ENCODE measurements at places on chromosomes 12 and 14. TPM values are rescaled to one million over a fixed set of nuclear protein-coding genes. Genes with fewer than 3 reads are reported as not detected.

The KLRF1 gene
- total RNA-seq, result not detected

The NPFF gene
- total RNA-seq, result not detected

The KRT2 gene
- total RNA-seq, result 0.23 TPM

The INSM2 gene
- 0.07 TPM for total RNA-seq

The TAS2R9 gene
- not detected for total RNA-seq

The DNAJC22 gene
- 12.9 TPM for total RNA-seq

The ANG gene
- total RNA-seq, result 6.6 TPM

The PA2G4 gene
- 406 TPM for total RNA-seq

The CCDC184 gene
- not detected for total RNA-seq

The STON2 gene
- 12.3 TPM for total RNA-seq

The DHRS4L2 gene
- 26.7 TPM for total RNA-seq

The LAG3 gene
- total RNA-seq, result 0.40 TPM

The DPPA3 gene
- not detected for total RNA-seq

The PYGL gene
- total RNA-seq, result 174 TPM

The C12orf50 gene
- not detected for total RNA-seq

The HOTAIR gene
- total RNA-seq, result 3.5 TPM

The SLC7A7 gene
- not detected for total RNA-seq

The LRIG3 gene
- total RNA-seq, result 10.8 TPM

The TPH2 gene
- not detected for total RNA-seq

The ATP23 gene
- total RNA-seq, result 19.4 TPM

The ABCC9 gene
- 0.23 TPM for total RNA-seq

The ACVRL1 gene
- total RNA-seq, result 0.40 TPM

The SYT1 gene
- total RNA-seq, result 0.51 TPM

The KIF5A gene
- total RNA-seq, result not detected

The KLRG1 gene
- 0.15 TPM for total RNA-seq

The CCDC59 gene
- 70.1 TPM for total RNA-seq

The ASCL1 gene
- not detected for total RNA-seq

The CLECL1 gene
- total RNA-seq, result not detected

The PAX9 gene
- 14.9 TPM for total RNA-seq

The INTS13 gene
- 61.8 TPM for total RNA-seq

The AGAP2 gene
- 0.23 TPM for total RNA-seq

The CNTN1 gene
- total RNA-seq, result not detected

The C12orf60 gene
- 0.47 TPM for total RNA-seq

The NANOG gene
- total RNA-seq, result not detected

The SLC25A47 gene
- total RNA-seq, result not detected

The ANHX gene
- not detected for total RNA-seq

The KRT3 gene
- total RNA-seq, result 0.33 TPM

The CEP128 gene
- 11.6 TPM for total RNA-seq

The SERPINA12 gene
- total RNA-seq, result not detected

The OR4Q2 gene
- total RNA-seq, result not detected

The SRRM4 gene
- under 0.01 TPM for total RNA-seq

The ZNF705A gene
- not detected for total RNA-seq

The PIWIL1 gene
- total RNA-seq, result not detected

The AP4S1 gene
- 3.0 TPM for total RNA-seq
